T-cell (primary cell): ENCODE measurements at places on chromosomes 5 and 9.

- no peak for DNase-seq
These were observed 255.3 kb downstream of the SYK start for GRCh38 chr9:91056917-91057316.

DNA sequence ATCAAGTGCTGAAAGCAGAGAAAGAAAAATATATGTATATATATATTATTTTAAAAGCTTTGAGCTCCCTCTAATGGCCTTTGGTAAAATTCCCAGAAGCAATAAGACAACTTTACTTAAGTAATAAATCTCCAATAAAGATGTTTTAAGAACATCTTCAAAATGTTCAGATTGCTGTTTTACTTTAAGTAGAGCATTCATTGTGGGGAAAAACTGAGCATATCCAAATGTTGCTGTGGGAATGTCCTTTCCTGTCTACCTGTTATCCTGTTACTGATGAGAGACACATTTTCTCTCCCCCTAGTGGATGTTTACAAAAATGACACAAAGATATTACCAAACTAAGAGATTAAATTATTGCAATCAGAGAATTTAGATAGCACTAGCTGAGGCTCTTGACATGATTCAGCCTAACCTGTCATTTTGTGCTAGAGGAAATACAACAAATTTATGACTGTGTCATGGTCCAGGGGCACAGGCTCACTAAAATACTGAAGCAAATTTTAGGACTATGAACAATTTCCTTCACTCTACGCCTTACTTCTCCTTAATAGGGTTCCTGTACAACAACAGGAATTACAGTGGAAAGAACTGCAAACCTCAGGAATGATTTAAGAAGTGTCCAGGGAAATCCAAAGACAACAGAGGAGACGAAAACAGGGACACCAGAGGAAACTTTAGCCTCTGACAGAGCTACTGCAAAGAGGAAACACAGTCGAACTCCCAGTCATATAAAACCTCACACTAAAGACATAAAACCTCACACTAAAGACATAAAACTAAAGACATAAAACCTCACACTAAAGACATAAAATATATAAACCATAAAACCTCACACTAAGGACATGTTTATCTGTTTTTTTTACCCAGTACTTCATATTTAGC lies 24.3 kb upstream of the PRRC1 start:
- peak; percentile 54 for DNase-seq

GRCh38 chr5:116652196-116652729 lies 77.6 kb upstream of the SEMA6A start:
- DNase-seq: no peak

DNA sequence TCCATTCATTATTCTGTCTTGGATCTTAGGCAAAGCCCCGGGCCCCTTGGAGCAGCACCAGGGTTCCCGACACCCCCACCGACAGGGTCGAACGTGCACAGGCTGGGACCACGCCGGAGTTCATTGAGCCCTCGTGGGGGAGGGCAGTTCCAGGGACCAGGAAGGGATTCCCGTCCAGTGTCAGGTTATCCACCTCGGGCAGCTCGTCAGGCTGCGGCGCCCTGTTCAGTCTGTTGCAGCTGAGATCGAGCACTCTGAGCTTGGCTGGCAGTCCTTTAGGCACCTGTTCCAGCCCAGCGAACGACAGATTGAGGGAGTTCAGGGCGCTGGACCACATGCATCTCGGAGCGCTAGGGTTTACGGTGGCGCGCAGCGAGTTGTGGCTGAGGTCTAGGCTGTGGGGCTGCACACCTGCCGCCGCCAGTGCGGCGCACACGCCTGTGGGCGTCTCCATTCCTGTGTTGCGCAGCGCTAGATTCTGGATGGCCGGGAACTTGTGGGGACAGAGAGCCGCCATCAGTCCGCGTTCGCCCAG lies 1.1 kb downstream of the CD14 start:
- DNase-seq: peak; percentile 43

DNA sequence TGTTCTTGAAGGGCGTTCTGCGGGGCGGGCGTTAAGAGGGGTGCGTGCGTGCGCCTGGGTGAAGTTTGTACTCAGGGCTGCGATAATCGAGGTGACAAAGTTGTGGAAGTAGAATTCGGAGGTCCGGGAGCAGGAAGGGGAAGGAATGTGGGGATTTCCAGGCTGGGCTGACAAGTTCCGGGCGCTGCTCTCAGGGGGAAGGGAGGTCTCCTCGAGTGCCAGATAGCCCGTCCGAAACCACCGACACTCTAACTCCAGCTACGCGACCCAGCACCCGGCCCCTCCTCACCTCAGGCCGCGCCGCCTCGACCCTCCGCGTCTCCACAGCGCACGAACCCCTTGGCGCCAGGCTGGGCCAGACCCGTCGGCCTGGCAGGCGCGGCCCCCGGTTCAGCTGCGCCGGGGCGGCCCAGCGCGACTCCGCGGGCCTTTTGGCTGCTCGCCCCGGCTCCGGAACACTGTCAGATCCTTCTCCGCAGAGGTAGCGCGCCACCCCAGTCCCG lies at the start of gene IL6ST:
IL6ST (minus strand) TSS at position 469 of the 503 bp plus-strand sequence. CDS start 18,685 bp downstream, outside the sequence.
- peak; percentile 57 for DNase-seq

DNA sequence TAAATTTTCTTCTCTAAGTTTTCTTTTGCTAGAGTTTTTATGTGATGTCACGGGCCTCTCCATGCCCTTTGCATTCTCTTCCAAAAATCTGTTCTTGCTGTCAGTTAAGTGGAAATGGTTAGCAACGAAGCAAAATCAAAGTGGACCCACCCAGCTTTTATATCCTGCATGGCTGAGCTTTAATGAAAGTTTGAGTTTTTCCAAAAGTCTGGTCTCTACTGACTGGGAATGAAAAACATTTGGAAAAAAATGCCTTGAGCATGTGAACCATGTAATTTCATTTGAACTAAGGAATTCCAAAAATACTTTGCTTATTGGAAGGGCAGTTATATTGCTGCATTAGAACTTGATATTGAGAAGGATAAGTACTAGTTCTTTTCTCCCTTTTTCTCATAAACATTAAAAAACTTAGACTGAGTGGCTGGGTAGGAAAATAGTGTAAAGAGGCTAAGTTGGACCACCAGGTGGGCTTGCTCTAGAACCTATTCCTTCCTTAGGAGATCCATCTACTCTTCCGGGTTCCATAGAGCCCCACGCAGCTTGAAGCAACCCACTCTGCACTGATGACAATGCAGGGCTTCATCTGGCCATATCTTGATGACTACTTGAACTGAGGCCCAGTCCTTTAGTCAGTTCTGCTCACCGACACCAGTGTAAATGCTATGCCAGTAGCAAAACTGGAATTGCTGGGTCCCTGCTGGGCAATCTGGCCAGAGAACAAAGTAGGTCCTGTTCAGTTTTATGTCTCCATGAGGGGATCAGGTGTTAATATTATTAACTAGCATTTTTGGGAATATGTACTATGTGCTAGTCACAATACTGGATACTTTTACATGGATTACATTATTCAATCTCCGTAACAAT lies 17.4 kb upstream of the RIC1 start:
- no peak for DNase-seq

DNA sequence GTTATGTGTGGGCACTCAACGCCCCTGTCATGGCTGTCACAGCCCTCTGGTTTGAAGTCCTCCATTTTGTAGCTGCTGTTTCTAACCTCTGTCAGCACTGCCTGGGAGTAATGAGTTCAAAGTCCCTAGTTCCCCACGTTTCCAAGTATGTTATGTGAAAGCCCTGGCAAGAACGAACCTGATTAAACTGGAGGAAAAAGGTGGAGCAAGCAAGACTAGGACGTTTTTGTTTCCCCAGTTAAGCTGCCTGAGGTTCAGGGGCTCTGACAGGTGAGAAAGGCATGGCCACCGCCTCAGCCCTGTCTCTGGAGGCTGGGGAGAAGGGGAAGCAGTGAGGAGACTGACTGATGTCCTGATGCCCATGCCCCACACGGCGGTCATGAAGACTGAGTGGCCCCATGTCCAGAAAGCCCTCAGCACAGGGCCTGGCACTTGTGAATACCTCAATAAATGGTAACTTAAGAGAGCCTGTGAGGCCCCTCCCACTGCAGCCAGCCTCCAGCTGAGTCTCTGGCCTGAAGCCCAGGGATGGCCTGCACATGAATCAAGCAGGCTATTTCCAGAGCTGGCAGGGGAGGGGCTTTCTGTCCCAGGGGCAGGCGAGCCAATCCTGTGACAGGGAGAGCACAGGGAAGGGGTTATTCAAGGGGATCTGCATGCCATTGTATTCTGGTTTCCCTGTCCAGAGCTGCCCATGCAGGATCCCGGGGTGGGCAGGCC lies 61.8 kb downstream of the PFDN1 start:
- DNase-seq: no peak
